ENCODE measurements at places on chromosomes 2 and 18.
A peak's percentile ranks its signal among the peaks of the same experiment; 100 is the strongest.

DNA sequence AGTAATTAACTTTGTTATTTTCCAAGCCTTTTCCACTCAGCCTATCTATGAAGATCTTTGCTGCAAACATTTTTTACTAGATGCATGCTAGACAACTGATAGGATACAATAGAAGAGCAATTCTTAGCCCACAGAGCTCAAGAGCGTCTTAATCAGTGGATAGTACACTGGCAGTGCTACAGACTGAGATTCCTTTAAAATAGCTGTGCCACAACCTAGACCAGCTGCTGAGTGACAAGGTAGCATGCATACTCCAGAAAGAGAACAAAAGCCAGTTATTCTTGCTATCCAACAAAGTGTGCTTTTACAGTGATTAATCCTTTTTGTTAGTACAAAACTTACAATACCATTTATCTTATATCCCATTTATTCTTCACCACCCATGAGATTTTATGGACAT lies 507.9 kb upstream of the SYT4 start:
- DNase-seq, result no peak

DNA sequence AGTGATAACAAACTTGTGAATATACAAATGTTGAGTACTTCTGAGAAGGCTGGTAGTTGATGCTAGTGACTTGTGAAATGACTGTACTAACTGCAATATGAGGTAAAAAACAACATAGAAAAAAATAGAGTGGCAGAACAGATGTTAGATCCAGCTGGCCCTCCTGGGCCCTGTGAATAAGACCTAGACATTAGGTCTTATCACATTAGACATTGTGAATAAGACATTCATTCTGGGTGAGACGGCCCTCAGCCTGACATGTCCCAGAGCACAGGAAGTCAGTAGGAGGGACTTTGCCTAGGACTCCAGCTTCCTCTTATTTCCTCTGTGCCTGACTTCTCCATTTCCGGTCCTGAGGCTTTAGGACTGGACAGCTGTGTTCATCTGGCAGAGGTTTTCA lies 22.9 kb downstream of the DOK1 start:
- no peak for DNase-seq

GRCh38 chr2:7476371-7476770 lies 559.2 kb downstream of the RNF144A start:
- DNase-seq, result no peak

DNA sequence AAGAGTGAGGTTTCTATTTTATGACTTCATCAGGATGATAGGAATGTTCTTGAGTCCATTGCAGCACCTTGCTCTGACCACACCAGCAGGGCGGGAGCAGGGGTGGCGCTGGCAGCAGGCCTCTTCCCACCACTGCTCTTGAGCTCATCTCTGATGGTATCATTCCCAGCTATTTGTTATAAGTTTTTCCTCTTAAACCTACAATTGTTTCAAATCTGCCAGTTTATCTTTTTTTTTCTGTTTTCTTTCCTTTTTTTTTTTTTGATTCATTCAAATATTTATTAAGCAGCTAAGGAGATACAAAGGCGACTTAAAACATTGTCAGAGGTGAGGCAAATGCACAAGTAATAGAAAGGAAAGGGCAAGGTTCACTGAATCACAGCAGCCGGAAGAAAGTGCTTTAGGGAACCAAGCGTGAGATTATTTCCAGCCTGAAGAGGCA lies 28.7 kb downstream of the NIFK start:
- DNase-seq, result peak; percentile 17

- DNase-seq, result peak; percentile 27
Observed at GRCh38 chr2:181462033-181462432, 4.8 kb downstream of the ITGA4 start.

DNA sequence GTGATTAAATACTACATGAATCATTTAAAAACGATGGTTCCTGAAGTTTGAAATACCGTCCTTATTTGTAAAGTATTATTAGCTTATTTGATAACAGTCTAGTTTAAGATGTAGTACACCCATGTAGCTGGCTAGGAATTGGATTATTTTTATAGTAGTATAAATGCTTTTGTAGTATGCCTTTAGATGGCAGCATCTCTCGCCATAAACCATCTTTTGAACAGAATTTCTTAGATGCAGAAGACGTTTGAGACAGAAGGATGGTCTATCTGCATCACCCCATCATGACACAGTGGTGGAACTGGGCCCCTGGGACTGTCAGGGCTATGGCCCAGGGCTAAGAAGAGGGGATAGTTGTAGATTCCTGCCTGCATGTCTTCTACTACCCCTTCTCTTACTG lies 152.7 kb downstream of the WDSUB1 start:
- DNase-seq, result peak; percentile 43

DNA sequence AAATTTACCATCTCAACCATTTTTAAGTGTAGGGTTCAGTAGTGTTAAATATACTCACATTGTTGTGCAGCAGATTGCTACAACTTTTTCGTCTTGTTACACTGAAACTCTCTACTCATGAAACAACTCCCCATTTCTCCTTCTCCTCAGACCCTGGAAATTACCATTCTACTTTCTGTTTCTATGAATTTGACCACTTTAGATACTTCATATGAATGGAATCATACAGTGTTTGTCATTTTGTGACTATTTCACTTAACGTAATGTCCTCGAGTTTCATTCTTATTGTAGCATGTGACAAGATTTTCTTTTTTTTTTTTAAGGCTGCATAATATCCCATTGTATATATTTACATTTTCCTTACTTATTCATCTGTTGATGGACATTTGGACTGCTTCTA lies 203.8 kb downstream of the PLCL1 start:
- DNase-seq, result no peak

GRCh38 chr2:158893026-158893425 lies 75.4 kb upstream of the TANC1 start:
- DNase-seq, result peak; percentile 16

DNA sequence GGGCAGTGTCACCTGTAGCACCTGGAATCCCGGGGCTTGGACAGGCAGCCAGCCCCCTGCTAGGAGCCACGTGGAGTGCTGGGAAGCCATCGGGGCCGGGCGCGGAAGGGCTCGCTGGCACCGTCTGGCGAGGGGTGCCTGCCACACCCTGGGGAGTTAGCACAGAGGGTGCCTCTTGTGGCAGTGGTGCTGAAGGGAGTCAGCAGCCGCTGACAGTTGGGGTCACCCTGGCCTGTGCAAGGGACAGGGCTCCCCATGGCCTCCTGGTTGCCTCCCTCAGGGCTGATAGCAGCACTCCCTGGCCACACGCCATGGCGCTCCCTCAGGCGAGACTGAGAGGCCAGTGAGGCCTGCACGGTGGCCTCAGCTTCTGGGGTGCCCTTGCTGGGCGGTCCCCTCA lies 13.9 kb upstream of the D2HGDH start:
- no peak for DNase-seq

DNA sequence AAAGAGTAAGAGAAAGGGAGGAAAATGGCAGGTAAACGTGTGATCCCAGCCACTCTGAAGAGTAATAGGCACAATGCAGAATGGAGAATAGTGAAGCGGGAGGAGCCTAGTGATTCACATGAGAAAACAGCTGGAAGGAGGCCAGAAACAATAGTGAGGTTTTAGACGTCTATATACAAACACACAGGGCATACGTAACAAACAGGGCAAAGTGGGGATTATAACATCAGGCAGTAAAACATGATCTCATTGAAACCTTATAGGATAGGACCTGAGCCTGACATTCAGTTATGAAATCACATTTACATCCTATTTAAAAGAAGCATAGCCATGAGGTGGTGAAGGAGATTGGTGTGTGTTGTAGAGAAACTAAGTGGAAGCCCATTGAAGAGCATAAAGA lies 33.0 kb upstream of the GATA6 start:
- peak; percentile 46 for DNase-seq

GRCh38 chr2:142825861-142826260 lies 51.6 kb upstream of the KYNU start:
- peak; percentile 23 for DNase-seq
